ENCODE measurements at places on chromosomes 13 and 19. TPM values are rescaled to one million over a fixed set of nuclear protein-coding genes. Genes with fewer than 3 reads are reported as not detected.

The ZNF431 gene
- total RNA-seq: 2.8 TPM

The C19orf67 gene
- not detected for total RNA-seq

The STOML3 gene
- not detected for total RNA-seq

The ZNF135 gene
- total RNA-seq: 3.6 TPM

The CCDC122 gene
- total RNA-seq: 5.9 TPM

The REEP6 gene
- total RNA-seq: 1.3 TPM

The PCDH8 gene
- total RNA-seq: not detected

The DENND1C gene
- total RNA-seq: not detected

The C19orf85 gene
- total RNA-seq: not detected

The SMIM7 gene
- 68.4 TPM for total RNA-seq

The KLK12 gene
- not detected for total RNA-seq

The UPF1 gene
- 62.8 TPM for total RNA-seq

The BEST2 gene
- total RNA-seq: not detected

The KLHL1 gene
- not detected for total RNA-seq

The VN1R4 gene
- total RNA-seq: not detected

The PTH2 gene
- total RNA-seq: not detected

The COL4A2 gene
- 1,402 TPM for total RNA-seq

The ACP7 gene
- total RNA-seq: 0.23 TPM

The VSTM1 gene
- not detected for total RNA-seq

The LRRC25 gene
- total RNA-seq: not detected

The F10 gene
- total RNA-seq: 4.1 TPM

The ZNF493 gene
- 60.5 TPM for total RNA-seq

The C5AR1 gene
- not detected for total RNA-seq

The LAIR1 gene
- not detected for total RNA-seq

The NLRP7 gene
- total RNA-seq: not detected

The FUT3 gene
- total RNA-seq: not detected

The EPS8L1 gene
- total RNA-seq: not detected

The MEF2B gene
- not detected for total RNA-seq

The ZNF729 gene
- total RNA-seq: not detected

The FARP1 gene
- total RNA-seq: 13.8 TPM

The EXOSC5 gene
- 12.7 TPM for total RNA-seq

The PCSK4 gene
- 1.5 TPM for total RNA-seq

All from smooth muscle cell of the coronary artery (primary cell).